ENCODE measurements at places on chromosomes 1 and 21.
A peak's percentile ranks its signal among the peaks of the same experiment; 100 is the strongest.

GRCh38 chr1:106249810-106250209 is 806.7 kb upstream of the PRMT6 start:
- DNase-seq = no peak

DNA sequence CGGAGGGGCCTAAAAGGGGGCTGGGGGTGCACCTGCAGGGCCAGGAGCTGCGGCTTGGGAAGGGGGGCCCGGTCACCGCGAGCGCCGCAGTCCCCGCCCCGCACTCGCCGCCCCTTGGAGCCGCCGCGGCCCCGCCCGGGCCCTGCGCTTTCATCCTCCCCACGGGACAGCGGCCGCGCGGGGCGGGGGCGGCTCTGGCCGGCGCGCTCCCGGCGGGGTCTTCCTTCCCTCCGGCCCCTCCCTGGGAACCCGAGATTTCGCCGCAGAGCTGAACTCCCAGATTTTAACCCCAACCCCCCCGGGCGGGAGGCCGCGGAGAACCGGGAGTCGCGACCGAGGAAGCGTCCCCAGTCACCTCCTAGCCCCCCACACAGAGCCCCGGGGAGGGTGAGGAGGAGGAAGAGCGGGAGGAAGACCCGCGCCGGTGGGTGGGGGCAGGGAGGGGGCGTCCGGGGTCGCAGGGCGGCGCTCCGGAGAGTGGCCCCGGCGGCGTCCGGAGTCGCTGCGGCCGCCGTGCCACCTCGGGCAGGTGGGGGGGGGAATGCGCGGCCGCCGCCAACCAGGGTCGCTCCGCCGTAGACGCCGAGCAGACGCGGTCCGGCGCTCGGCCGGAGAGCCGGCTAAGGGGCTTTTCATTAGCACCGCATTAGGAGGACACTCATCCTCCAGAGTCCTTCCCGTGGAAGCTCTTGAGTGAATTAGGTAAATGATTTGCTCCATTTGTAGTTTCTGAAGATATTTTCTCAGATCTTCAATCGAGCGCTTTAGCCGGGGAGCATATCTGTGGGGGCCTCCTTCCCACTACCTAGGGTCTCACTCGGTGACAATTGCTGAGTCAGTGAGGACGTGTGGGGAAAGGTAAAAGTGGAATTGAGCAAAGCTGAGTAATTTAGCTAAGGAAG is 31.6 kb upstream of the NFIA start:
- peak; percentile 78 for DNase-seq

- DNase-seq = peak; percentile 76
Observed at GRCh38 chr1:12202190-12202497, 27.7 kb upstream of the VPS13D start.

GRCh38 chr1:76351655-76352054 is 277.1 kb downstream of the ST6GALNAC3 start:
- no peak for DNase-seq

- DNase-seq = no peak
Observed at GRCh38 chr1:224783006-224783651, 146.3 kb upstream of the DNAH14 start.

- DNase-seq = peak; percentile 52
Observed at GRCh38 chr1:60825593-60825992, 256.8 kb upstream of the NFIA start.

Data from endodermal cell (in vitro differentiated cells).